ENCODE measurements at places on chromosomes 16 and 17.

- DNase-seq = no peak
Observed at GRCh38 chr16:85129876-85130704, 17.8 kb upstream of the CIBAR2 start.

DNA sequence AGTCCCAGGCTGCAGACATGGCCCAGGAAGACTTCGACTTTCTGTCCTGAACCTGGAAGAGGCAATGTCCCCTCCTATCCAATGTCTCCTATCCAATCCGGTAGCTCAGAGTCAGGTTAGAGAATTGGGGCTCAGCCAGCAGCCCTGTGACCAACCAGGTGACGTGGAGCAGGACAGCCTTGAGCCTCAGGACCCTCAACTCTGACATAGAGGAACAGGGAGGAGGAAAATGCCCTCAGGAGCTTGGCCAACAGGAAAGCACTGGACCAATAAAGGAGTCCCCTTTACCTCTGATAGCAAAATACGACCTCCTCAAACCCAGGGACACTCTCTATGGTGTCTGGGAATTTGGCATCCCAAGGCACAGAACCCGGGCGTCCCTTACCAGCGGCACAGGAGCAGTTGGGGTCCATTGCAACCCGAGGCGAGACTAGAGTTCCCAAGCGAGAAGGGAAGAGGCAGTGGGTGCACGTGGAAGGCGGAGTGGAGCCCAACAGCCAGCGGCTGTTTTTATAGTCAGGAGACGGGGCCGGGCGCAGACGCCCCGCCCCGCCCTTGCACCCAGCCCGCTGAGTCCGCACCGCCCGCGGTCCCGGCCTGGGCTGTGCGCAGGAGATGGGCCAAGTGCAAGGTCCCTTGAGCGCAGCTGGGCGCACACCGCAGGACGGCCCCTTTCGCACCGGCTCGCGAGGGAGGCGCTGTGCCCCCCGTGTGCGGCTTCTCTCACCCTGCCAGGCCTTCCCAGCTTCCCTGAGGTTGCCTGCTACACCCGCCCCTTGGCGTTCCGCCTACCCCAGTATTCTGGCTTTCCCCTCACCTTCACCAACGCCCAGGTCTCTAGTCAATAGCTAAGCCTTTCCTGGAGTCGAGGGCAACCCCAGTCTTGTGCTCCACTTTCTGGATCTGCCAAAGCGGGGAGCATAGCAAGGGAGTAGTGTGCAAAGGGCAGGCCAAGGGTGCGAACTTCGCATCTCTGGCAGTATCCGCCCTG is at the start of gene MT1G:
Gene MT1G, minus strand, starts transcription at position 485 of the 991 bp plus-strand sequence. Its CDS starts 72 bp downstream, at position 413.
- DNase-seq = no peak

GRCh38 chr17:57121308-57122042 is 36.4 kb downstream of the AKAP1 start:
- DNase-seq = no peak

- no peak for DNase-seq
Observed at GRCh38 chr16:2948807-2949704, 15.0 kb upstream of the KREMEN2 start.

DNA sequence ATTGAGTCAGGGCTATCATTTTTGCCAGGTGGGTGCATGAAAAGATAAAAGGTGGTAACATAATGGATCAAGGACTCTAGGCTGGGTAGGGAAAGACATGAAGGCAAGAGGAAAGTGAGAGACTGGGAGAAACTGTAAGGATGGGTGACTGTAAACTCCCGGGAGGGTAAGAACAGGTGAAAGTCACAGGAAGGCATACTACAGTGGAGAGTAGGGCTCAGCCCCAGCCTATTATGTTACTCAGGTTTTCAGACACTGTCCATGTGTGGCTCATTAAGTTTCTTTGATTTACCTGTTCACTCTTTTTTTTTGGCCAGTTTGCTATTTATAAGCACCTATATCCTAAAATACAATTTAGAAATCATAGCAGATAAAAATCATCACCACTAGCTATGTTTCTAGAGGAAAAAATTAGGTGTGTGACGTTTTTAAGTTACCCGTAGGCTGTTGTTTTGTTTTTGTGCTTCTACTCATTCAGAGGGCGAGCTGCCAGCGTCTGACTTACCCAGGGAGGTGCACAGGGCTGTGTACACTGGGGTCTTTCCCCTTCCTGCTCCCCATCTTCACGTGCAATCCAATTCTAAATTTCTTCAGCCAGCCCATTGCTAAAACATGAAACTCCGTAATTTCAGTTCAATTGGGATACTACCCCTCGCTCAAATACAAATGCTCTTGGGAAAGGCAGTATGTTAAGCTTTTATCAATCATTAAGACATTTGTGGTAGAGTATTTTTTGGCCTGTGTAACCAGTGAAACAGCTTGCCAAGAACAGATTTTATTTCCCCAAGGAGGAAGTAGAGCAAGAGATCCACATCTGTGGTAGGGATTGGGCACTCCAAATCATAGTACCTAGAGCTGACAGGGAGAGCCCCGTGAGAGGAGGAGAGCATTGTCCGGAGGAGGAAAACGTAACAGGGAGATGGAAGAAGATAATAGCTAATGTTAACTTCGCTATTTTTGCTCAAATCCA is 21.7 kb upstream of the VWA3A start:
- no peak for DNase-seq

DNA sequence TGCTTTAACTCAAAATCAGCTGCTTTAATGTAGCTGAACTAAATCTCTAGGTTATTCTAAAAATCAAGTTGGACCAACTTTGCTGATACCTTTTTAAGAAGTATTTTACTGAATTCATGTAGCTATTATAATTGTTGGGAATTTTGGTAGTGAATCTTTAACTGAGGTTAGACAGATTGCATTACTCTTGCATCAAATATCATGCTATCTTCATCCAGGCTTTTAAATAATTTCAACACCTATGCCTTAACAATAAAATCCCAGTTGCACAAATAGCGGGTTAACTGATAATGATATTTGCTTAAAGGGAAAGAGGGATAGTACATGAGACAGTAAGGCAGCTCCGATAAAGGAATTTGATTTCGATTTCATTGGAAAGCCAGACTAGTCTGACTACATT is 241.3 kb upstream of the TBX2 start:
- DNase-seq = no peak
